Omental fat pad (tissue), 4 donors: ENCODE measurements at places on chromosomes 1 and 21.

DNA sequence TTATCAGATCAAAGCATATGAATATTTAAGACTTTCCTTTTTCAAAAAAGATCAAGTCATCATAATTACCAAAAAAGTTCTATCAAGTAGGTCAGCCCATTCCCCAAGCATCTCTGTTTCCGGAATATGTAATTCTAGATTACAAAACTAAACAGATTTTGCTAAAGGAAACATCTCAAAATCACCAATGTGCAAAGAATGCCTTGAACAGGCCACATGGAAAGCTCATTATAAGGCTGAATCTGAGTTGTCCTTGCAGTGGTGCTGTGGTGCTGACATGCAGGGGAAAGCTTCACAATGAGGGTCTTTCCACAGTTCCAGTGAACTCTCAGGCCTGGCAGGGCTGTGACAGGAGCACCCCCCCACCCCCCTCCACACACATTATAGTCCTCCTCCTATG lies 240.9 kb downstream of the OMA1 start:
- DNase-seq = no peak

- no peak for DNase-seq
These were observed 1.8 kb downstream of the PLPP3 start for GRCh38 chr1:56577406-56578137.

GRCh38 chr1:31788825-31789256 lies 24.7 kb upstream of the ADGRB2 start:
- no peak for DNase-seq

- no peak for DNase-seq
These were observed 29.2 kb upstream of the HHAT start for GRCh38 chr1:210299501-210299900.

DNA sequence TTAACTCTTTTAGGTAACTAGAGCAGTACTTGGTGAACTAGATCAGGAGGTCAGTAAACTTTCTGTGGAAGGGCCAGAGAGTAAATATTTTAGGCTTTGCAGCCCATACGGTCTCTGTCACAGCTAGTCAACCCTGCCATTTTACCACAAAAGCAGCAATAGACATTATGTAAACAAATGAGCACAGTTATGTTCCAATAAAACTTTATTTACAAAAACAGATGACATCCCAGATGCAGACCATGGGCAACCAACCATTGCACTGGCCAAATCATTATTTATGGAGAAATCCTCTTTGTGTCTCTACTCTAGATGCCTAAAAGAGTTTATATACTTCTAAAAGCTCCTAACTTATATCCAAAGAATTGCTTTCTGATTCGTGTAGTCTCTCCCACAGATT lies 192.4 kb downstream of the HS2ST1 start:
- no peak for DNase-seq

DNA sequence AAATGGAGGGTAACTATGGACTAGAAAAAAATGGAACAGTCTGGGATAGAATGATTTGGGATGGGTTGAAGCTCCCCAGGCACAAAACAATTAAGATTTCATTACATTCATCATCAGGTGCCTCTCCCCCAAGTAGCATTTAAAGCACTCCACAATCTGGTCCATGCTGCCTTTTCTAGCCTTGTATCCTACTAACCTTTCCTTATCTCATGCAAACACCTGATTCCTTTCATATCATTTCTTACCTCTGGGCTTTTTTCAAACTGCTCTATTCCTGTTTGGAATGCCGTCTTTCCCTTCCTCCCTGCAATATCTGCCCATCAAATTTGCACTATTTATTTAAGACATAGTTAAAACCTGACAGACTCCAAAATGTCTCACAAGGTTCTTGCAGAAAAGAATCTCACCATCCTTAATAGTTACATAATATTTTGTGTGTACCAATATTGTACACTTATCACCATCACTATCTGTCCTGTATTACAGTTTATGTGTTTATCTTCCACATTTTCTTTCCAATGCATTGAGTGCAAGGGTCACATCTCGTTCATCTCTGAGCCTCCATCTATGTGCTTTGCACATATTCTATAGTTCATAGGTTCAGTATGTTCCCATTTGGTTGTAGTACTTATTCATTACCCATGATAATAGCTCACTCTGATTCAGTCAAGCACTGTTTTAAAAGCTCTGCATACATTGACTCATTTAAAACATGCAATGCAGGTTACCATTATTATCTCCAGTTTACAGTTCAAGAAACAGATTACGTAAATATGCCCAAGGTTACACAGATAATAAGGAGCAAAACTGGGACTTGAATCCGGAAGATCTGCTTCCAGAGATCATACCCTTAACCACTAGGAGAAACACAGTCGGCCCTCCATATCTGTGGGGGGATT lies 16.1 kb upstream of the SHCBP1L start:
- no peak for DNase-seq

GRCh38 chr1:42259059-42259738 lies 75.8 kb downstream of the FOXJ3 start:
- no peak for DNase-seq

DNA sequence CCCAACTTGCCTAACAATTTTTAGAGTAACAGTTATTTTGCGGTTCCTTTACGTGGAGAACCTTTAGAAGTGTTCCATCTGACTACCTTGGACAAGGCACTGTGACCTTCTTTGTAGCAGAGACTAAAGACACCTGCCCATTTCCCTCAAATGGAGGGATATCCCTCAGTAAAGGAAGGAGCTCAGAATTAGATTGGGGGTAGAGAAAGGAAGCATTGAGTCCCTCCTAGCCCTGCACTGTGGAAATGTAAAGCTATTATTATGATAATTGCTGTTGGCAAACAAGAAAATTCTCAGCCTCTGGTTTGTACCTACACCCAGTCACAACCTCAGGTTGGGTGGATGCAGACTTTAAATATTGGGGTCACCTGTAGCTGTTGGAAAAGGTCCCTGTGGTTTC lies 72.6 kb upstream of the MACF1 start:
- no peak for DNase-seq

DNA sequence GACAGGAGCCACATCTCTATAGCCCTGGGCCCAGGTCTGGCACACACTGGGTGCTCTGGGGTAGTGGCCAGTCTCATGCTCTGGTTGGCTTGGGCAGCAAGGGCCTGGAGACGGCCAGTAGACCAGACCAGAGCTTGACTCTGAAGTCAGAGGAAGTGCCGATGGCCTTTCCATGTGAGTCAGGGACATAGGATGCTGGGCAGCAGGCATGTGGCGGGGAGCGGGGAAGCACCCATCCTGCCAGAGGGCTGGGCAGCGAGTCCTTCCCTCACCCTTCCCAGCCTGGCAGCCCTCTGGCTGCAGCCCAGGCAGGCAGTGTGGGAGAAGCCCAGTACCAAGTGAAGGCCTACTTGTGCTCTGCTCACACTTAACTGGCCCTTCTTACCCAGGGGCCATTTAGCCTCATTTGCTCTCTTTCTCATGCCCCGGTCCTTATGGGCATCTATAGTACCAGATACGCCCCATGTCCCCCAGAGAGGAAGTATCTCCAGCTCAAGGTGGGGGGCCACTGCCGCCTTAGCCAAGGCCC lies 3.3 kb downstream of the GPR153 start:
- no peak for DNase-seq

DNA sequence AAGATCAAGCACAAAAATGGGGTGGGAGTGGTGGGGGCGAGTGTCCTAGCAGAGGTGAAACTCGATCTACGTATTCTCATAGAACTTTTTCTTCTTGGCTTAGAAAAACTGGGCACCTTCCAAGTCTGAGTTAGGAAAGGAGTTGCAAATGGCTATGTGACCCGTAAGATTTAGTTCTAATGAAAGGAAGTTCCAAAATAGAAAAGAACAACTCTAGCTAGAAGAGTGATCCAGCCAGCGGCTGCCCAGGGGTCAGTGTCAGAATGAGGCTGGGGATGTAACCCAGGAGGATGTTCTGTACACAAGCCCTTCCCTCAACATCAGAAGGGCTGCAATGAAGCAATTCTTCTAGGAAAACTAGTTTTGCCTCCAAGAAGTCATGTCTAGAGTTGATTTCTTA lies 5.2 kb downstream of the MTARC1 start:
- DNase-seq = no peak

DNA sequence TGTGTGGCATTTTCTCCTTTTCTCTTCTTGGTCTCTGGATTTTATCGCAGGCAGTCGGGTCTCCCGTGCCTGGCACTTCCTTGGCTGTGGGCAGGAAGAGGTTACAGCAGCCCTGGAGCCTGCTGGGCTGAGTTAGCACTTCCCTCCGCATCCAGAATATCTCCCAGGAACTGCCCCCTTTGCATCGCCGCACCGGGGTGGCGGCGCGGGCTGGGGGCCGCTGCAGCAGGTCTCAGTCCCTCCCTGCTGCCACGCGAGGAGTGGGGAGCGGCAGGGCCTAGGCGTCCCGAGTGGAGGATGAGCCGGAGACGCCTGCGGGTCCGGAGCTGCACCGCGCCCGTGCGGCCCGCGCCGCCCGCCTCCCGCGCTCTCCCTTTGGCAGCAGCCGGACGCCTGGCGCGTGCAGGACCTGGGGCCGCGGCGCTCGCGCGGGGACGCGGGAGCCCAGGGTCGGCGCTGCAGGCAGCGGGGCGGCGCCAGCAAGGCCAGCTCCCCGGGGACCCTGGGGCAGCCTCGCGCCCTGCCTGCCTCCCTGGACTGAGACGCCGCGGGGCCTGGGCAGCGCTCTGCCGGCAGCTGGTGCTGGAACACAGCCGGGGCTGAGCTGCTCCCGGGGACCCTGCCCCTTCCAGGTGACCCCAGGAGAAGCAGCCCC lies 192.8 kb downstream of the PRDM2 start:
- no peak for DNase-seq

GRCh38 chr1:226736001-226736907 lies 2.8 kb downstream of the ITPKB start:
- DNase-seq = no peak

DNA sequence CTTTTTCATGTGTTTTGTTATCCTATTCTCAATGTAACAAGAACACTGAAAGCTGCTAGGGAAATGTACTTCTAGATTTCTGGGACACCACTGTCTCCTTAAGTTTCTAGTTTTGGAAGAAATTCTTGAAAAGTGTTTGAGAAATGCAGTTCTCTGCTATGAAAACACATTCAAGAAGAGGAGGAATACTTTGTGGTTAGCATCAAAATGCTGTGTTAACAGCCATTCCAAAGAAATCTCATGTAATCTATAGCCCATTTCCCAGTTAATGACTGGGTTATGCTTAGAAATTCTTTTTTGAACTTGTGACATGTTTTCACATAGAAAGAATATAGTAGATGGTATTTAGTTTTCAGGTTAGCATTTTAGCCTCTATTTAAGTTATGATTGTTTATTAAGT lies 6.0 kb downstream of the RAVER2 start:
- no peak for DNase-seq

GRCh38 chr1:21665711-21666575 lies 3.2 kb downstream of the RAP1GAP start:
- peak; percentile 1 for DNase-seq

GRCh38 chr1:38085666-38086330 lies 39.2 kb upstream of the POU3F1 start:
- DNase-seq = no peak

DNA sequence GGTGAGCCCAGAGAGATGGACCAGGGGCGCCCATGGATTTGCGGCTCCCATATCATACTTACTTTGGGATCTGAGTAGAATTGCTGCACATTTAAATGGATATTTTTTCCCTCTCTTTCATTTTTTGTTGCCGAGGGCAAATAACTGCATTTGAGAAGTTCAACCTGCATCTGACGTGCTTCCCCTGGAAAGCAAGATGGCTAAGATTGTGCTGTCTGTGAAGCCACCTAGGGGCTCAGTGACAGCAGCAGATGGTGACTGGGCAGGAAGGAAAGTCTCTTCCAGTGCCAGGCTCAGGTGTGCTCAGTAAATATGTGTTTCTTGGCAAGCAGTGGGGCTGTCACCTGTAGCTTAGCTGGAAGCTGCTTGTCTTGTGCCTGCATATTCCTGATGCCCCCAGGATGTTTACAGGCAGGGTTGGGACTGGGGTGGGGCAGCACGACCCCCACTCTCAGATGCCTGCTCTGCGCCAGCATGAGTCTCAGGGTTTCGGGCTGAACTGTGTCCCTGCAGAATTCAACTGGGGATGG lies 59.8 kb upstream of the ETV3 start:
- no peak for DNase-seq

- no peak for DNase-seq
These were observed 179.0 kb downstream of the PTPRU start for GRCh38 chr1:29415156-29415830.

DNA sequence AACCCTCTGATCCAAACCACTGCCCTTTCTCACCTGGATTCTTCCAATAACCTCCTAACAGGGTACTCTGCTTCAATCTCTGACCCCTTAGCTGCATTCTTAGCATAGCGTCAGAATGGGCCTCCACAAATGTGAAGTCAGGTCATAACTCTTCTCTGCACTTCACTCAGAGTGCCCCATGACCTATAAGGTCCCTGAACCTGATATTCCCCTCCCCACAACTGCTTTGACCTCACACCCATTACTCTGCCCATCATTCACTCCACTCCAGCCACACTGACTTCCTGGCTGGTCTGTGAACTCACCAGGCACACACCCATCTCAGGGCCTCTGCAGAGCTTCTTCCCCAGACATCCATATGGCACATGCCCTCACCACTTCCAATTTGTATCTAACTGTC lies 141.9 kb downstream of the ZNF281 start:
- DNase-seq = no peak

DNA sequence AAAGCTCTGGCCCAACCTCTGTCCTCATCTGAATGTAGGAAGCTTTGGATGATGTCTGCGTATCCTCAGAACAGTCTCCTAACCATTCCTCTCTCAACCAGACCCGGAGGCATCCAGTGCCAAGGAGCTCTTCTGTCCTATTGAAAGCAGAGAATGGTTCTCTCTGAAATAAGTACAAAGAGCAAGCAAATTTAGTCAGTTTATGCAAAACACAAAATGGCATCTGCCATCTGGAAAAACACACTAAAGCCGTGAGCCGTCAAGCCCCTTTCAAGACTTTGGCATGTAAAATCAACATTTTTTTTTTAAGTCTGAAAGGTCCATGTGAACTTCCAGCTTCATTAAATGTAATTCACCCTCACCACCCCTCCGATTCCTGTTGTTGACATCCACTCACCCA lies 21.7 kb upstream of the PROX1 start:
- no peak for DNase-seq

- no peak for DNase-seq
These were observed 165.0 kb upstream of the EDN2 start for GRCh38 chr1:41649396-41650027.

DNA sequence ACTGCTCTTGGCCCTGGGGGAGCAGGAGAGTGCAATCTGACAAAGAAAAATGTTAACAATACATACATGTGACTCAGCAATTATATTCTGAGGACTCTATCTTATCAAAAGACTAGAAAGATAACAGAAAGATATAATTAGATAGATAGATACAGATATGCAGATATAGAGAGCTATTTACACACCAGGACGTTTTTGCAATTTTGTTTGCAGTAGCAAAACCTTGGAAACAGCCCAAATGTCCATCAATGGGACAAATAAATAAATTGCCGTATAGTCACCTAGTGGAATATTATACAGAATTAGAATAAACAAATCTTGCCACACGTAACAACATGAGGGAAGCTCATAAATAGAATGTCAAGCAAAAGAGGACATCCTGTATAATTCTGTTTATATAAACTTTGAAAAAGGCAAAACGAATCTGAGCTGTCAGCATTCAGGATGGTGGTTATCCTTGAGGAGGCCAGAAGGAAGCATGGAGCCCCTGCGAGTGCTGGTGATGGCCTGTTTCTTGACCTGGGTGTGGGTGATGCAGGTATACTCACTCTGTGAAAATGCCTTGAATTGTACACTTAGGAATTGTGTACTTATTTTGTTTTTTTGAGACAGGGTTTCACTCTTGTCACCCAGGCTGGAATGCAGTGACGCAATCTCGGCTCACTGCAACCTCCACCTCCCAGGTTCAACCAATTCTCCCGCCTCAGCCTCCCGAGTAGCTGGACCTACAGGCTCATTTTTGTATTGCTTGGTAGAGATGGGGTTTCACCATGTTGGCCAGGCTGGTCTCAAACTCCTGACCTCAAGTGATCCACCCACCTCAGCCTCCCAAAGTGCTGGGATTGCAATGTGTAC lies 12.8 kb upstream of the TRIM63 start:
- DNase-seq = no peak
